Neural progenitor cell (in vitro differentiated cells): ENCODE measurements at places on chromosomes 16 and 17.

DNA sequence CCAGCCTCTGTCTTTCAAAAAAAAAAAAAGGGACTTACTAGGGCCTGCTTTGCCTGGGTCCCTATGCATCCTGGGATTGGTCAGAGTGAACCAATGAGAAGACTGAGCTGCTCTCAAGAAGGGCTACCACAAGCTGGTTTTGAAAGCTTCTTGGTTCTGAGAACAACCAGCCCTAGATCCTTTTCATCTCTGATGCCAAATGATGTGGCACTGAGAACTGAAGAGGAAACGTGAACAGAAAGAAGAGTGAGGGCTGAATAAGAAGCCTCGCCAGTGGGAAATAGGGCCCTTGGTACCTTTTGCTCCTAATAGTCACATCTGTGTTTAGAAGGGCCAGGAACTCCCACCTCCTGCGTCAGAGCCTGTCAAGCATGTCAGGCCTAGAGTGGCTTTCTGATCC lies 10.7 kb downstream of the TACO1 start:
- no peak for DNase-seq

GRCh38 chr17:80446645-80447405 lies 29.6 kb downstream of the NPTX1 start:
- DNase-seq = no peak

DNA sequence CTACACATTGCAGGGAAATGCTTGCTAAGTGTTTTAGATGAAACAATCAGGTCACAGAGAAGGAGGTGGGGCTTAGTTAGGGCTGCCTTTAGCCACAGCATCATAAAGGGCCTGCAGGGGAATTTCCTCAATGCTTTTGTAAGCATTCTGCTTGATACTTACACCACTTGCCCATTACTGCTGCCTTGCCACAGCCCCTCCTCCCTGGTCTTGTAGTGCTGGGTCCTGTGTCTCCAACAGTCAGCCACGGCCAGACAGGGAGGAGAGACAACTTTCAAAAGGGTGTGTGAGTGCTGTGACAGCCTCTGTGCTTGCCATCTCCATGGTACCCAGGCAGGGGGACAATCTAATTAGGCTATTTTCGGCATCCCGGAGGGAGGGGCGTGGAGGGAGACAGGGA lies 111.2 kb downstream of the SHISA9 start:
- peak; percentile 25 for DNase-seq

GRCh38 chr16:86616906-86617305 lies 38.6 kb downstream of the FOXL1 start:
- DNase-seq = no peak

- no peak for DNase-seq
Measured at GRCh38 chr16:48596326-48596725, 13.7 kb downstream of the N4BP1 start.

DNA sequence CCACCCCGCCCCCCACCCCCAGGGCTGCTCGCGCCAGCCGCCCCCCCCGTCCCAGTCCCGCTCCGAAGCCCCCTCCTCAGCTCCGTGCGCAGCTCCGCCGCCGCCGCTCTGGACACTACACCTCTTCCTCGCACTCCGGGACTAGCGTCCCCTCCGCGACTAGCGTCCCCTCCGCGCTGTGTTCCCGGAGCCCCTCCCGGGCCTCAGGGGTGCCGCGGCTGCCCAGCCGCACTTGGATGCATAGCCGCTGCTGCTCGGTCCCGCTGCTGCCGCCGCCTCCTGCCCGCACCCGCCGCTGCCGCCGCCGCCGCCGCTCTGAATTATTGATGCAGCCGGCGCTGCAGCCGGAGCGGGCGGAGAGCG lies at the start of gene CBLN1:
Gene CBLN1 (minus strand): TSS at position 359 of the 363 bp plus-strand sequence. CDS start 373 bp downstream, outside the sequence.
- no peak for DNase-seq

- DNase-seq = no peak
Measured at GRCh38 chr16:88622866-88623265, 15.5 kb upstream of the IL17C start.

GRCh38 chr17:4394208-4395110 lies 28.0 kb upstream of the UBE2G1 start:
- no peak for DNase-seq

- peak; percentile 37 for DNase-seq
Measured at GRCh38 chr16:51392521-51393187, 241.6 kb upstream of the SALL1 start.

GRCh38 chr17:75683583-75683982 lies 16.4 kb downstream of the SAP30BP start:
- no peak for DNase-seq

- peak; percentile 47 for DNase-seq
Measured at GRCh38 chr16:81239367-81240121, 1.1 kb downstream of the BCO1 start.

GRCh38 chr17:3796822-3797170 lies 4.2 kb downstream of the ITGAE start:
- DNase-seq = no peak

- DNase-seq = no peak
Measured at GRCh38 chr17:80942423-80943345, 49.0 kb upstream of the CHMP6 start.

DNA sequence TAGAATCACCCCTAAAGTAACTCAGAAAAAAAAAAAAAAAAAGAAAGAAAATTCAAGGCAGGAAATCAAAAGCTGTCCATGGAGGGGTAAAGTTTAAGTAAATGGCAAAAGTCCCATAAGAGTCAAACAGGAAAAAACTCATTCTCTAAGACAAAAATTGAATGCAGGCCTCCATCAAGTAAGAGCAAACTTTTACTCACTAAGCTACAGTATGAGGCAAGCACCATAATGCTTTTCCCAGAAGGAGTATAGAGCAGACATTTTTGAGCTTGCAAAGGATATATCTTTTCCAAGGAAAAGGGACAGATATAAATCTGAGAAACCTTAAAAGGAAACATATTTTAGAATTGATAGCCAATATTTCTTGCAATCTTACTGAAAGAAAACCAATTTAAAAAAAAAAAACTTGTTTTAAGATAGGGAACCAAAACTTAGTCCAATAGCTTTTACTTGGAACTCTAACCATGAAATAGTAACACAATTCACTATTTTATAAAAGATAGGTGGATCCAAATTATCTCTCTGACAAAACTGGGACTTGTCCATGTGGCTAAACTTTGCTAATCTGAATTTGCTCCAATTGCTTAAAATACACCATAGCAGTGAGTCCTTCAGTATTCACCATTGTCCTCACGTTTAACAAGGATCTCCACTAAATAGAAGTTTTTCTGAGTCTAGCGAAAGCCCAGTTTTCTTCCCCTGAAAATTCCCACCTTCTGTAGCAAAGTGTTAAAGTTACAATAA lies 99.8 kb downstream of the CDH11 start:
- DNase-seq = no peak

DNA sequence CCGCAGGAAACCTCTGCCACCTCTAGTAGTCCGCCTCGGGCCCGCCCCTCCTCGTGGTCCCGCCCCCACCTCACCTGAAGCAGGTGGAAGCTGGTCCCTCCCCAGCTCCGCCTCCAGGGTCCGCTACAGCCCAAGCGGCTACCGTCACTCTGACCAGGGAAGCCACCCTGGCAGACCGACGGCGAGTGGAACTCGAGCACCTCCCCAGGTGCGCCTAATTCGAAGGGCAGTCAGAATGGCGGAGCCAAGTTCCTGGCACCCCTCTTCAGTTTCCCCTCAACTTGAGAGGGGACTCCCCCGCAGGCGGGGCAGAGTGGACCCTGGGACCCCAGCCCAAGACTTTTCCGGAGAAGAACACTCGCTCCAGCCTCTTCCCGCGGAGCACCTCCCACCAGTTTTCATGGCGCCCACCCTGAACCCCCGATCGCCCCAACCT lies 507 bp downstream of the FHOD1 start:
- peak; percentile 67 for DNase-seq

DNA sequence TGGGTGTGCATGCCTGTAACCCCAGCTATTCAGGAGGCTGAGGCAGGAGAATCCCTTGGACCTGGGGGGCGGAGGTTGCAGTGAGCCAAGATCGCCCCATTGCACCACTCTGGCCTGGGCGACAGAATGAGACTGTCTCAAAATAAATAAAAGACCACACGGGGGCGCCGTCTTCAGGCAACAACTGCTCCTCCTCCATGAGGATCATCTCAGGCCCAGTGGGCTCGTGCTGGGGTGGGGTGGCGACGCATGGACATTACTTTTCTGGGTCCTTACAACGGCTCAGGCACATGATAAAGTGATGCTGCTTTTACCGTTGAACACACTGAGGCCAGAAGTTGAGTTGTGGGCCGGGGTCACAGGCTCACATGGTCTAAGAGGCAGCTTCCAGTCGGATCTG lies 56.2 kb downstream of the PRMT7 start:
- peak; percentile 76 for DNase-seq

DNA sequence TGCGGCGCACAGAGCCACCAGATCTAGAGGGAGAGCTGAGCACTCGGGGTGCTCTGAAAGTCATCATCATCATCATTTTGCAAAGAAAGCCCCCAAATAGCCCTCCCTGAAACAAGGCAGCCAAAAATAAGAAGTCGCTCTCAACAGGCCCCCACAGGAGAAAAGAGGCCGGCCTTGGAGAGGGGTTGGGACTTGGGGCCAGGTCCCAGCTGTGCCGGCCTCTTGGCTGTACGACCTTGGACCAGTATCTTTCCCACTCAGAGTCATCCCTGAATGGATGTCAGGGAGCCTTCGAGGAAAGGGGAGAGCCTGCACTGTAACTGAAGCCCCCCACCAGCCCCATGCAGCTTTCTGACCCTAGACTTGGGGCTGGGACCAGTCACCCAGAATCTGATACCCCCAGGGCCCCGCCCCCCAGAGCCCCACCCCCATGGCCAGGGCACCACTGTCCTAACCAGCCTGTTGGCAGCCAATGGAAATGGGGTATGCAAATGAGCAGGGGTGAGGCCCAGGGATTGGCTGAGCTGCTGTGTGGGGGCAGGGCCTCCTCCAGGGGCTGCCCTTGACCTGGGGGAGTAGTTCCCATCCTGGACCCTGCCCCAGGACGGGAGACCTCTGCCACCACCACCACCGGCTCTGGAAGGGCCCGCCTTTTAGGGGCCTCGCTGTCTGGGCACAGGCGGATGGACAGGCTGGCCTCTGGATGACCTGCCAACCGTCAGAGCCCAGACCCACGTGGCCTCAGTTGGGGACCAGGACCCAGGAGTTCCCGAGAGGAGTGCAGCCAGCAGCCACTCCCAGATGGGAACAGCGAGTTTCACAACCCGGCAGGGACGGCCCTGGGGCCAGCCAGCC lies 15.4 kb downstream of the ZFPM1 start:
- DNase-seq = peak; percentile 88

DNA sequence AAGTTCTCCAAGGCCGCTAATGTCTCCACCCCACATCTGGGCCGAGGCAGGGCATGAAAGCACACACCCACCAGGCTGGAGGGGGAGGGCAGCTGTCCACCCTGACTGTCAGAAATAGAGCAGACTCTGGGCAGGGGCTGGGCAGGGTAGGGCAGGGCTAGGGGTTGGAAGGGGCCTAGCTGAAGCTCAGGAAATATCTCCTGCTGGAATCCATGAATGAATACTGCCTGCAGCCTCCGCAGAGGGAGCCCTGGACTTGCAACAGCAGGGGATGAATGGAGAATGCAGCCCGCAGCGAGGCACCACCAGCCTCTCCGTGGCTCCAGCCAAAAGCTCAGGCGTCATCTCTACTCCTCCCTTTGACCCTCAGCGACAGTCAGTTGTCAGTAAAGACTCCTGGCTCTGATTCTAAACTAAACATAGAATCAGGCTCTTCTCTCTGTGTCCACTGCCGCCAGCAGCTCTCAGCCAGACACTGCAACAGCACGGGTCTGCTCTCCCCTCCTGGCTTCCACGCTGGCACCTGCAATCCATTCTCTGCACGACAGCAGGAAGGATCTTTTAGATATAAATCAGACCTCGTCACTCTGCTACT lies 23.9 kb upstream of the NGFR start:
- DNase-seq = peak; percentile 52

- DNase-seq = no peak
Measured at GRCh38 chr17:6259899-6260298, 175.0 kb downstream of the AIPL1 start.

GRCh38 chr16:26396511-26397235 lies 670.1 kb upstream of the C16orf82 start:
- DNase-seq = peak; percentile 59

- DNase-seq = no peak
Measured at GRCh38 chr17:2856727-2857126, 60.5 kb downstream of the RAP1GAP2 start.

DNA sequence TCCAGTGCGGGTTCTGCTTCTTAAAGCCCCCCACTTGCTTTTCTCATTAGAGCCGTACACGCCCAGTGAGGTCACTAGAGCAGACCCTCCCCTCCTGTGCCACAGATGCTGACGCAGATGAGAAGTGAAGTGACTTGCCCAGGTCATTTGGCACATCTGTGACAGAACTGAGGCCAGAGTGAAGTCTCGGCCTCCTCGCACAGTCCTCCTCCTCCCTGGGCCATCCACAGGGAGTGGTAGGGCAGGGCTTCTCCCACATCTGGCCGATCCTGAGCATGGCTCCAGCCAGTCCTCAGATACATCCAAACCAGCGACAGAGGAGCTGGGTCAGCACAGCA lies 15.3 kb upstream of the TBX2 start:
- DNase-seq = no peak

- DNase-seq = no peak
Measured at GRCh38 chr16:67539691-67540635, 11.3 kb downstream of the RIPOR1 start.

GRCh38 chr17:58789160-58789559 lies 33.5 kb downstream of the PPM1E start:
- DNase-seq = no peak

DNA sequence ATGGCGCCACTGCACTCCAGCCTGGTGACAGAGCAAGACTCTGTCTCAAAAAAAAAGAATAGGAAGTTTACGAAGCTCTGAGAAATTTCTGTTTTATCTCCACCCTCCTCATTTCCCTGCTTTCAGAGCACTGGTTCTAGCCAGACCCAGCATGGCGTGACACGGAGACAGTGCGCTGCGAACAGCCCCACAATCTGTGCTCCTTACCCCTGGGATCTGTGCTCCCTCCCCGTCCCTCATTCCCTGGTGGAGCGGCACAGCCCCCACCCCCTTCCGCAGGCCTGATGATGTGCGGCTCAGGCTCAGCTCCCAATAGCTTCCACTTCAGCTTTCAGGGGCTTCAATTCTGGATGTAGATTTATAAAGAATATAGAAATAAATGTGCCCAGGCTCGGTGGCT lies 56.1 kb upstream of the ENDOV start:
- DNase-seq = no peak

DNA sequence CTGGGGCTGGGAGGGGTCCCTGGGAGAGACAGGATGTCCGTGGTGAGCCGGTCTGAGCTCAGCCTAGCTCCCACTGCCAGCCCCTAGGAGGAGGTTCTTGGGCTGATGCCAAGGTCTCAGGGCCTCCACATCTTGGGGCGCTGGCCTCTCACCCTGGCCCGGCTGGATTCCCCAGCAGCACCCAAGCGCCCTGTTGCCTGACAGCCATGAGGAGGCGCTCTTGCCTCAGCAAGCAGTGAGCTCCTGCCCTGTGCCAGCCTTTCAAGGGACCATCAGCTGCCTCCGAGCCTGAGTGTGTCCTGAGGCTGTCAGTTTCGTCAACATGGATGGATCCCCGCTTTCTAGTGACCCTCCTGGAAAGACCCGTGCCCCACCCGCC lies 234.9 kb upstream of the CIBAR2 start:
- DNase-seq = peak; percentile 60

DNA sequence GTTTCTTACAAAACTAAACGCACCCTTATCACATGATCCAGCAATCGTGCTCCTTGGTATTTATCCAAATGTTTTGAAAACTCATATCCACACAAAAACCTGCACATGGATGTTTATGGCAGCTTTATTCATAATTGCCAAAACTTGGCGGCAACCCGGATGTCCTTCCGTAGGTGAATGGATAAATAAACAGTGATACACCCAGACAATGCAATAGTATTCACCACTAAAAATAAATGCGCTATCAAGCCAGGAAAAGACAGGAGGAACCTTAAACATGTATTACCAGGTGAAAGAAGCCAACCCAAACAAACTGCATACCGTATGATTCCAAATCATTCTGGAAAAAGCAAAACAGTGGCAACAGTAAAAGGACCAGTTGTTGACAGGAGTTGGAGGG lies 10.0 kb downstream of the SPATA32 start:
- no peak for DNase-seq
